ENCODE measurements at places on chromosomes 12 and 14. TPM values are rescaled to one million over a fixed set of nuclear protein-coding genes. Genes with fewer than 3 reads are reported as not detected.

GRCh38 chr14:87349921-87350320 lies 643.1 kb downstream of the GALC start:
- DNase-seq, result no peak

DNA sequence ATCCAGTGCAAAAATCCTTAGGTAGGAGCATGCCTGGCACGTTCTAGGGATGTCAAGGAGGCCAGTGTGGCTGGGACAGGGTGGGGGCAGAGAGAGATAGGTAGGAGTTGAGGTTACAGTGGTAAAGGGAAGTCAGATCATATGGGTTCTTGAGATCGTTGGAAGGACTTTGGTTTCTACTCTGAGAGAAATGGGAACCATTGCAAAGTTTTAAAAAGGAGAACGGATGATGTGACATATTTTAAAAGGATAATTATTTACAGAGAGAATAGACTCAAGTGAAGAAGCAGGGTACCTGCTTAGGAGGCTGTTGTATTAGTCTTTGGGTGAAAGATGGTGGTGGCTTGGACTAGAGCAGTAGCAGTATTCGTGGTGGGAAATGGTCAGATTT lies 47.6 kb upstream of the ATP2B1 start:
- no peak for DNase-seq

DNA sequence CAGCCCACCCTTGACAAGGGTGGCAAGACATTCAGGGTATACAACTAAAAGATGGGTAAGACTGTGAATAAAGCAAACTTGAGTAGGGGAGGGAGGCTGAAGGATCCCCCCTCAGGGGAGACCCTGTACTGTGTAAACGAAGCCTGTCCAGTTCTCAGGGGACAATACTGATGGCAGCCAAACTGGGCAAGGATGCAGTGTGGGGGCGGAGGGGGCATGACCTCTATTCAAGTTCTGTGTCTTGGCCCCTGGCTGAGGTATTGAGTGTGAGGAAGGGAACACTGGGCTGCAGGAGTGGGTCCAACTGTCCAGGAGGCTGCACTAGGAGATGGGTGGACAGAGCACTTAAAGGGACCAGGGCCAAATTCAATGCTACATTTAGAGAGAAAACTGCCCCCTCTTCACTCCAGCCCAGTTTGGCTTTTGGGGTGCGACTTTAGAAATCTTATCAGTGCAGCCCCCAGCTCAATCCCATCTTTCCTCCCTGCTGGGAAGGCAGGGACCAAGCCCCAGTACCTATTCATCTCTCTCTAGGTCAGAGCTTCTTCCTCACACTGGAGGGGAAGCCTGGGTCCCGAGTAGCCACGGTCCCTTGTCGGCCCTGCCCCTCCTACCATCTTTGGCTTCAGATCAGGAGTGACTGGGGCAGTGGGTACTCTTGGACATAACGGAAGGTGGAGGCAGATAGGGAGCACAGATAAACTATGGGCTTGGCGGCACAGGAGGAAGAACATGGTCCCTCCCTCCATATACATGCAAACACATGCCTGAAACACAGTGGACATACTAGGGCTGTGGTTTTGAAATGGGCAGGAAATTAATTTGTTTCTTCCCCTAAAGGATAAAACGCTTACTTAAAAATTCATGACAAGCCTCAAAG lies 11.8 kb downstream of the SLC39A5 start:
- no peak for DNase-seq

DNA sequence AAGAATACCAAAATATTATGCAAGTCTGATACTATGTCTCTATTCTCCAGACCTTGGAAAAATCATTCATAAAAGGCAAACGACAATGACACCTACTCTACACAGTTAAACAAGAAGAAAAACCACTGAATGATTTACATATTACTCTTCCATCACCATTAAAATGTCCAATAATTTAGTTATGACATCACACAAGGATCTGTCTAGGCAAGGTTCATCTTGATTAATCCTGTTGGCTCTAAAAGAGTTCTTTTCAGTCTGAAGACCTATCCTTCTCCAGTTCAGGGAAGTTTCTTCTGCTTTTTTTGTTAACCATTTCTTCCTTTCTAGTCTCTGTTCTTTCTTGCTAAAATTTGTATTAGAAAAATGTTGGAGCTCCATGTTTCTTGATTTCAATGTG lies 64.0 kb downstream of the OSBPL8 start:
- DNase-seq, result no peak

- peak; percentile 83 for DNase-seq
Observed at GRCh38 chr12:52037248-52037861, 13.9 kb upstream of the NR4A1 start.

DNA sequence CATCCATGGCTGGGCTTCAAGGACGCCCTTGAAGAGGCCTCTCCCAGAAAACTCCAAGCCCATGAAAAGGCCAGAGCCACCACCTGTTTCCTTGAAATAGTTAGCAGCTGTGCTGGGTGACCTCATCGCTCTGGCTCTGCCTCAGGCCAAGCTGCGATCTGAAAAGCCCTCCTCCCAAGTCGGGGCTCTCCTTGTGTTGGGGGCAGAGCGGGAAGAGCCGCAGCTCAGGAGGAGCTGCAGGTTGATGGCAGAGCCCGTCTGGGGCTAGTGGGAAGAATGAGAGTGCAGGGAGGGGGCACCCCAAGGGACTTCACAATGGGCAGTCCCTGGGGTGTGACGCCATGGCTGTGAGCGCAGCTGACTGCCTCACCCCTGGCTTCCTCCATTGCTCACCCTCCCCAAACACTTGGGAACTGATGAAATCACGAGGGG lies 50.0 kb upstream of the STON2 start:
- peak; percentile 99 for DNase-seq

DNA sequence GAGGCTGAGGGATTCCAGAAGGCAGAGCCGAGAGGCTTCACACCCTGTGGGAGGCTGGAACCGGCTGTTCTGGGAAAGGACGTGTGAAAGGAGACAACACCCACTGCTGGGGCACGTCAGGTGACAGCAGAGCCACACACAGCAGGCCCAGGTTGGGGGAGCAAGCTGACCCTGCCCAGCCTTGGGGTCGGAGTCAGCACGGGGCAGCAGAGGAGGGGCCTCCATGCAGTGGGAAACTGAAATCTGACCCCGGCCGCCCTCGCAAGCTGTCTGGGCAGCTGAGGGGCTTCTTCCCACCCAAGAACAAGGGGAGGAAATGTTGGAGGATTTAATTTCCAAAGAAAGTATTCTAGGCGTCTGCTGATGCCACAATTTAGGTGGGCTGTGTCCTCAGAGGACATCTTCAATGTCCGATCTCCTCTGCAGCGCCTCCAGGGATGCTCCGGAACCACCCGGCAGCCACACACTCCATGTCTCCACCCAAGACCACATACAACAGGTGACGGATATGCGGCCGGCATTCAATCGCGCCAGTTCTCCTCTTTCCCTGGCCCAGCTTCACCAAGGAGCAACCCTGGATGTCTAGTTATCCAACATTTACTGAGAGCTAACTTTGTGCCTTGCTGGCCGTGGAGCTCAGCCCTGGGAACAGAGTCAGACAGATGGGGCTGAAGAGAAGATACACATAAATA lies 30.7 kb downstream of the SNRNP35 start:
- no peak for DNase-seq

- DNase-seq, result no peak
Observed at GRCh38 chr12:104410326-104410725, 46.4 kb upstream of the CHST11 start.

GRCh38 chr12:2335916-2336315 lies 283.1 kb downstream of the CACNA1C start:
- DNase-seq, result no peak

DNA sequence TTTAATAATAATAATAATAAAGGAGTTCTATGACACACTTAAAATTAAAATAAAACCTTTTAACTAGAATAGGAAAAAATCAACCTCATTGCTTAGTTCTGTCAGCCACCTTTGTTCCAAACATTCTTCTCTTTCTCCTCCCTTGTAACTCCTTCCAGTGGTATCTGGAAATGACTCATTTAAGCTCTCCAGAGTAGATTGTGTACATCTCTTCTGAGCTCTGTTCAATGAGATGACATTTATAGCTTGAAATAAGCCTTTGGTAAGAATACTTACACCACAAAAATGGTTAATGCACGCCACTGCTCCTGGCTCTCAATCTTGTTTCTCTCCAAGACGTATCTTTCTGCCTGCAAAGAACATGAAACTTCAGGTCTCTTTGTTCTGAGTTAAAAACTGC lies 70.3 kb downstream of the STAB2 start:
- no peak for DNase-seq

DNA sequence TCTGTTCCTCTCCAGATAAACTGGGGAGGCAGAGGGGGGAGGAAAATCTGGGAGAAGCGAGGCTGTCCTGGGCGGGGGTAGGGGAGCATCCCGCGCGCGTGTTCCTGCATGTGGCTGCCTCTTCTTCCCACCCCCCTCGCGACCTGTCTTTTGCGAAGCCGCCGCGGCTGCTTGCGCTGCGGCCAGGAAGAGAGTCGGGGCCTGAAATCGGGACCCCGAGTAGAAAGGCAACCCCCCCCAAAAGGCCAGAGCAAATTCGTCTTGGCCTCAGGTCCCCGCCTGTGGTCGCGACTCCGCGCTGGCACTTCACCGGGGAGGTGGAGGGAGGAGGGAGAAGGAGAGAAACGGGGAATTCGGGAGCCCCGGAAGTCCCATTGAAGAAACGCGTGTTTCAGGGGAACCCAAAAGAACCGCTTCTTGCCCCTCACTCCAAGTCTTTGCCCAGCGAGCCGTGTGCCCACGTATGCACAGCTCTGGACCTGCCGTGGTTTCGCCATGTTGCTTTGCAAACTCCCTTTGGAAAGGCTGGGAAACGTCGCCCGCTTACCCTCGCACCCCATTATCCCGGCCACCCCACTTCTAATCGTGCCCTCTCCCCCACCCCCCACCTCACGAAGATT lies 944 bp downstream of the CCND2 start:
- peak; percentile 59 for DNase-seq

DNA sequence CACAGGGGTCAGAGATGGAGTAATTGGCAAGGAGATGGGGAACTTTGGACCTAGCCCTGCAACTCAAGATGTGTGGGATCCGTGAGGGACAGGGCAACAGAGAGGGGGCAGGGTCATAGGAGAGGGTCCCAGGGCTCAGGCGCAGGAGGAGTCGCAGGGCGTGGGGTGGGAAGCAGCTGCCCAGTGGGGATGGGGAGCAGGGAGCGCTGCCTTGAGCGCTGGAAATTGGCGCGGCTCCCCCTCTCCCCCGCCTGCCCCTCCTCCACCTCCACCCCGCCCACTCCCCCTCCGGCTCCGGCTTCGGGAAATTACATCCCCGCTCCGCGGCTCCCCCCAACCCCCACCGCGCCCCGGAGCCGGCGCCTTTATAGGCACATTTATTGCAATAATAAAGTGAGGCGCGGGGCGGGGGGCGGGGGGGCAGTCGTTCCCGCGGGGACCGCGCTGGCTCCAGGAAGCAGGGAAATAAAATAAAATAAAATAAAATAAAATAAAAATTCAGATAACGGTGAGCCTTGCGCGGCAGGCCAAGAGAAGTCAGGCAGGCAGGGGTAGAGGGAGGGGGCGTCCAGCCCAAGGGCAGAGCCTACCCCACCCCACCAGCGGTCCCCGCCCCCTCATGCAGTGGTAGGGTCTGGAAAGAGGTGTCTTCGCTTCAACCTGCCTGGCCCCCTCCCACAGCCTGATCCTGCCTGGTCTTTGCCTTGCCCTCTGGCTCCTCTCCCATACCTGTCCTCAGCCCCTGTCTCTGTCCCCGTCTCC lies 3.6 kb downstream of the NXPH4 start:
- no peak for DNase-seq

DNA sequence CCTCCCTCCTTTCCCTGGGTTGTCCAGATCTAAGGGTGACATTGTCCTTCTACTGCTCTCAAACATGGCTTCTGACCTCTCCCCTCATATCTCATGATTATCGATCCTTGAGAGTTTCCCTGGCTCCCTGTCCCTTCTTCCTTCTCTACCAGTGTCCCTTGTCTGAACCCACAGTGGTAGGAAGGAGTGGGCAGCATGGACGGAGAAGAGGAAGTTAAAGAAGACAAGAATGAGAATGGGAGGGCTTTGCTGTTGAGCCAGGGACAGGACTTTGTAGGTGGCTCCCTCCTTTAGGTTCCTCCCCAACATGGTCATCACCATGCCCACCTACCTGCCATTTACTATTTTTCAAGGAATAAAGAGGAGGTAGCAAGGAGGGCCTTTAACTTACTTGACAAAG lies 166.7 kb downstream of the TMEM117 start:
- DNase-seq, result no peak

GRCh38 chr14:102248121-102248520 lies 56.8 kb downstream of the MOK start:
- DNase-seq, result no peak

DNA sequence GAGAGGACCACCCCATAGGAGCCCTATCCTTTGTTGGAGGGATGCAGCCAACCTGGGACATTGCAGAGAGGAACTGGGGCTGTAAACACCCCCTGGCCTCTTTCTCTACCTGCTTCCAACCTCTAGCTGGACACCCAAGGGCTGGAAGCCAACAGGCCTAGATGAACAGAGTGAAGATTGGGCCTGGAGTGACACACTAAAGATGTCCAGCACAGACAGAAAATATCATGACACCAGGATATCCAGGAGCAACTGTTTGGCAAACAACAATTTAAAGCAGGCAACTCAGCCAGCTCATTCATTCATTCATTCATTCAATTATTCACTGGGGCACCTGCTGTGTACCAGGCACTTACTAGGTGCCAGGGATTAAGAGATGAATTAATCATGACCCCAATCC lies 125.0 kb upstream of the NCOR2 start:
- DNase-seq, result no peak

- DNase-seq, result no peak
Observed at GRCh38 chr14:34489324-34489723, 27.3 kb upstream of the SPTSSA start.

GRCh38 chr14:74628418-74628817 lies 16.4 kb upstream of the LTBP2 start:
- no peak for DNase-seq

- DNase-seq, result no peak
Observed at GRCh38 chr12:106901276-106901675, 54.4 kb upstream of the TMEM263 start.

DNA sequence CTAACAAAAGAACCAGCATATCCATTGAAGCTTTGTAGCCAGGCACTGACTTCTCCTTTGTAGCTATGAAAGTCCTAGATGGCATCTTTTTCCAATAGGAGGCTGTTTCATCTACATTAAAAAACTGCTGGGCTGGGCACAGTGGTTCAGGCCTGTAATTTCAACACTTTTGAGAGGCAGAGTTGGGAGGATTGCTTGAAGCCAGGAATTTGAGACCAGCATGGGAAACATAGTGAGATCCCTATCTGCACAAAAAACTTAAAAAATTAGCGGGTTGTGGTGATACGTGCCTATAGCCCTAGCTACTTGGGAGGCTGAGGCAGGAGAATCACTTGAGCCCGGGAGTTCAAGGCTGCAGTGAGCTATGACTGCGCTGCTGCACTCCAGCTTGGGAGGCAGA lies 167.7 kb downstream of the CALM1 start:
- DNase-seq, result no peak

The SLC6A13 gene
- polyA plus RNA-seq, result 0.77 TPM

The VDR gene
- 0.49 TPM for polyA plus RNA-seq

The KERA gene
- polyA plus RNA-seq, result 25.9 TPM

The C3AR1 gene
- polyA plus RNA-seq, result 5.8 TPM

The IFI27 gene
- 2.7 TPM for polyA plus RNA-seq

The TMPRSS12 gene
- polyA plus RNA-seq, result 0.11 TPM

The PPM1H gene
- 3.4 TPM for polyA plus RNA-seq

The GRIN2B gene
- 0.11 TPM for polyA plus RNA-seq

The SOAT2 gene
- polyA plus RNA-seq, result 0.12 TPM
